ENCODE measurements at places on chromosomes 3 and 15.
A peak's percentile ranks its signal among the peaks of the same experiment; 100 is the strongest.

DNA sequence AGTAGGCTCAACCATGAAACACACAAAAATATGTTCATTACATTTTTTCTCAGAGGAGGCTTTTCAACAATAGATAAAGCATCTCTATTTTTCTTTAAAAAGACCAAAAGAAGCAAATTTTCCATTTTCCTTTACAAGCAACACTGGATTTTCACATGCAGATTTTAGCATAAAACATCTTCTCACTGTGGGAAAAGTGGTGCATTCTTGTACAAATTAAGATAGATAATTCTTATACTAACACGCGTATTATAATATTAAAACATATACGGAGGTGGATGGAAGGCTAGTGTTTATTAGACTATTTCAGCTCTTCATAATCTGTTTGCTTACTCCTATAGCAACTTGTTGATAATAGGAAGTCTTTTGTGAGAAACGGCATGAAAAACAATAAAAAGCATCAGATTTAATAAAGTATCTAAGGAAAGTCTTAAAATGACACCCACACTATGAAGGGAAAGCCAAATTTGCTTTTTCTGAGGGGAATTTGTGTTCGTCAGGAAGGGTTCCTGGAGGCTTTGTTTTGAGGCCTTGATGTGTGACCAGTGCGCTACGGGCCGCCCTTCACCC is 529.6 kb downstream of the SOX2 start:
- DNase-seq: no peak

DNA sequence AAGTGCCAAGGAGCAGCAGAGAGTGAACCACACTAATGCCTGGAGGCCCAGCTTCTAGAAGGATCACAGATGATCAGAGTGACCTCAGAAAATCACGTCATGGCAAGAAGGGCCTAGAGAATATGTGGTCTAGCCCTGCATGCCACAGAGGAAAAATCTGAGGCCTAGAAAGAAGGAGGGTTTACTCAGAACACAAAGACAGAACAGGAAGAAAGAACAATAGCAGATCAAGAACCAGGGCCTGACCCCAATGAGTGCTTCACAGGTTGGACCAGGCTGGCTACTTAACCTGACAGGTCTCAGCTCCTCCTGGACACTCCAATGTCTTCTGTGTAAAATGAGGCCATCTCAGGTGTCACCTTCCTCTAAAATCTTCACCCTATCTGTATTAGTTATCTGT is 14.2 kb downstream of the RAB6B start:
- no peak for DNase-seq

DNA sequence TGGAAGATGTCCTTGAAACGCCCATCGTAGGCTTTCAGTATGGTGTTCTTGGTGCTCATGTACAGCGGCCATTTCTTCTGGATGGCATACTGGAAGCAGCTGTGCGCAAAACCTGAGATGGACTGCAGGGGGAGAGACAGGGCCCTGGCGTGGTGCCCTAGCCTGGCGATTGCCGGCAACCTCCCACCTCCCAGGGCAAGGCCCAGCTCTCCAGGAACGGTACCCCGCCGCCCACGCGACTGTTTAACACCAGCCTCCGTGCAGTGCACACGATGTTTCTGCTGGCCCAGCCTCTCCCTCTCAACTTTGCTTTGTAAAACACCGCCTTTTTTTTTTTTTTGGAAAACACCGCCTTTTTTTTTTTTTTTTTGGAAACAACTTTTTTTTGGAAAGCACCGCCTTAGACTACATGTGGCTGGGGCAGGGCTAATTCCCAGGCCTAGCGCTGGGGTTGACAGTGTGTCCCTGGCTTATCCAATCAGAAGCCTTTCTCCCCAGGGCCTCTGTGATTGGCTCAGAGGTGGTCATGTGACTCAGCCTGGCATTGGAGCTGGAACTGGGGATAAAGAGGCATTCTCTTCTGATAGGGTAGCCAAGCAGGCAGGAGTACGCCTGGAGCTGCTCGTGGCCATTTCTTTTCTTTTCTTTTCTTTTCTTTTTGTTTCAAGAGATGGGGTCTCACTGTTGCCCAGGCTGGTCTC is 14.7 kb downstream of the IDH2 start:
- DNase-seq: no peak

DNA sequence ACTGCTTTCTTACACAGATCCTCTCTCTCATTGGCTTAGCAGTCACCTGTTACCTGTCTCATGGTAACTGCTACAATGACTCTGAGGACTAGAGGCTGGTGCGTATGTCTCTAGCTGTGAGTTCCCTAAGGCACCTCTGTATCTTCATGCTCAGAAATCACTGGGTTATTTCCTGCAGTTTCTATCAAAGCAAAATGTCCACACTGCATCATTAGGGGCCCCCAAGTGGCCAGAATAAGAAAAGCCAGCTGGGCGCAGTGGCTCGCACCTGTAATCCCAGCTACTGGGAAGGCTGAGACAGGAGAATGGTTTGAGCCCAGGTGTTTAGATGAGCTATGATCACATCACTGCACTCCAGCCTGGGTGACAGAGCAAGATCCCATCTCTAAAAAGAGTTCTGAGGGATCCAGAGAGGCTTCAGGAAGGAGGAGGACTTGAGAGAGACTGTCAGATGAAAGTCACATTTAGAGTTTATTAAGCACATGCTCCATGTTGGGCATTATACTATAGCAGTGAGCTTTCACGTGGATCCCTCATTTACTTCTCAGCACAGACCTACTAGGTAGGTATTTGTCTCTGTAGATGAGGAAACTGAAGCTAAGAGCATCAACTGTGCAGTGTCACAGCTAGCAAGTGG is 2.3 kb upstream of the VPS18 start:
- DNase-seq: peak; percentile 44

GRCh38 chr15:37765786-37766185 is 168.7 kb upstream of the TMCO5A start:
- no peak for DNase-seq

DNA sequence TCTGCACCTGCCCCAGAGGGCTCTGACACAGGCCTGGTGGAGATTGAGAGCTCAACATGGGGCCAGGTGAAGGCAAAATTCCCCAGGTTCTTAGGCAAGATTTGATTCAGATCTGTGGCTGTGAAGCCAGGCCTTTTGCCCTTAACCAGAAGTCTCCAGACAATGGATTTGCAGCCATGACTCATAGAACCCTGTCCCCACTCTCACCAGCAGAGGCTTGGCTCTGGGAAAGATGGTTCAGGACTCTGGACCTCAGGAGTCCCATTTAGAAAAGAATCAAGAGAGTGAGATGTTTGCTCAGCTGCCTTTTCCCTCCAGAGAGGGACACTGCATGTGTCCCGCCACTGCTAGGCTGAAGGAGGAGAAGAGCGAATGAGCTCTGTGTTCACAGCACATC is 361.4 kb upstream of the ICE2 start:
- DNase-seq: no peak

DNA sequence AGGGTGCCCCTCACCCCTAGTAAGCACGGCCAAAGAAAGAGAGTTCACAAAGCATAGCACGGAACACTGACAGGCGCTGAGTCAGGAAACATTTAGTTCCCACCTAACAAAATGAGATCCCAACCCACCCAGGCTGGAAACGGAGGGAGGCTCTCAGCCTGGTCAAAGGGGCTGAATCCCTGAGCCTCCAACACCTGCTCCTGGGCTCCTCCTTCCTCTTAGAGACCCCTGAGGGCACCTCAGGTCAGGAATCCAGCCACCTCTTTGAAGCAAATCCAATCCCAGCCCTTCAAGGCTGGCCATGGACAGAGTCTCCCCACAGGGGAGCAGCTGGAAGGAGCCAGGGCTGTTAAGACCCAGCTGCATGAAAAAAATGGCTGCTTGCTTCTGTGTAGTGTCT is 154.4 kb upstream of the HES1 start:
- DNase-seq: no peak

GRCh38 chr15:63372753-63373152 is 8.9 kb downstream of the CA12 start:
- DNase-seq: no peak

- no peak for DNase-seq
Measured at GRCh38 chr3:124560666-124561215, 169.5 kb upstream of the UMPS start.

DNA sequence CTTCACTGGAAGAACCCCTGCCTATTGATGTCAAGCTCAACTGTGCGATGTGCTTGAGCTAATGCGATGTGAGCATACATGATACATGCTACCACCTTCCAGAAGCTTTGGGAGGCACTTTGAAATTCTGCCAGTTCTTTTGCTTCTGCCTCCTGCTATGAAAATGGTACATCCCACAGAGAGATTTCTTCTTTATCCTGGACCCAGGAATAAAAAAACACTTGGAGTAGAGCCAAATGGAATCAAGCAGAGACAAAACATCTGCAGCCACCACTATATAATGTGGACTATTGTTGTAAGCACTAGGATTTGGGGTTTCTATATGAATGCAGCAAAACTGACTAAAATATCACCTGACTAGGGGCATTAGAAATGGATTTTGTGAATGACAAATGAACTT is 119.9 kb upstream of the GAP43 start:
- no peak for DNase-seq

- no peak for DNase-seq
Measured at GRCh38 chr15:85636351-85636750, 158.4 kb downstream of the KLHL25 start.

DNA sequence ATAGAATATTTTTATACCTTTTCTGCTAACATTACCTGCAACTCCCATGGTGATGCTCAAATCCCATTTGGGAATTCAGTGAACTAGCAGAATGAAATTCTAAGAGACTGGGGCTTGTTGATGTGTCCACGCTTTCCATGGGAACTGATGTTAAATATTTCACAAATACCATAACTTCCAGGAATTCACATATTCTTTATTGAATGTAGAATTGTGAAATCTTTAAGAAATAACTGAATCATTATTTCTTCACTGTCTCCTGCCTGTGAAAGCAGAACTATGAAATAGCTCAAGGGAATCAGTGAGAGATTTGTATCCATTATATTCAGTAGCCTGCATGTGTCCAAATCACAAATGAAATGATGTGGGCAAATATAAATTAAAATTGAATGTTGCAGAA is 130.8 kb downstream of the SERPINI1 start:
- DNase-seq: no peak

- no peak for DNase-seq
Measured at GRCh38 chr15:34837246-34838016, 42.1 kb upstream of the ACTC1 start.

DNA sequence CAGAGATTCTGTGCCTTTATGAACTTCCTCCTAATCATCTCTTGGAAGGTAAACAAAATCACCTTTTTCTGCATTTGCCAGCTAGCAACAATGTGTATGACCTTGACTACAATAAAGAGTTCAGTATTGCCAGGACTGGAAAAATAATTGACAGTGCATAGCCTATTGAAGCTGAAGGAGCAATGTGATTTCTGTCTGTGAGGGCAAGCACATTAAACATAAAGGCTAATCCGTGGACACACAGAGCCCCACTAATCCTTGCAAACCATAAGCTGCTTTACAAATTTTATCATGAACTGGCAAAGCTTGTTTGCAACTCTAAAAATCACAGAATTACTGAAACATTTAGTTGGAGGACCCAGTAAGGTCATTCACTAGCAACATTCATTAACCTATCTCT is 563.8 kb downstream of the PYDC2 start:
- no peak for DNase-seq

GRCh38 chr3:8482960-8483665 is 18.5 kb upstream of the LMCD1 start:
- DNase-seq: no peak

GRCh38 chr3:112813723-112814171 is 32.9 kb downstream of the CD200R1L start:
- DNase-seq: no peak

DNA sequence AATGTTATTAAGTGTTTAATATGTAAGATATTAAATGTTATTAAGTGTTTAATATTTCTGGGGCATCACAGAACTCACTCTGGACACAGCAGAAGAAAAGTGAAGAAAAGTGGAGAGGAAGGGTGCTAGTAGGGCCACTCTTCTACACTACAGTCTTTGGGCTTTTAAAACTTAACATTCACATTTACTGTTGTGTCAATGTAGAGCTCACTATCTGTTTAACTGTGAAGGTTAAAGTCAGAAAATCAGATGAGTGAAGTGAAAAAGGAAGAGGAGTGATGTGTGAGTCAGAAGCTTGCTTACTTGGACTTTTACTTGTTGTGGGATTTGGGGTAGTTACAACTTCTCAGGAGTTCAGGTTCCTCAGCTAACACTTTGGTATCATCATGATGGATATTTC is 145.3 kb upstream of the DNAJC19 start:
- no peak for DNase-seq

DNA sequence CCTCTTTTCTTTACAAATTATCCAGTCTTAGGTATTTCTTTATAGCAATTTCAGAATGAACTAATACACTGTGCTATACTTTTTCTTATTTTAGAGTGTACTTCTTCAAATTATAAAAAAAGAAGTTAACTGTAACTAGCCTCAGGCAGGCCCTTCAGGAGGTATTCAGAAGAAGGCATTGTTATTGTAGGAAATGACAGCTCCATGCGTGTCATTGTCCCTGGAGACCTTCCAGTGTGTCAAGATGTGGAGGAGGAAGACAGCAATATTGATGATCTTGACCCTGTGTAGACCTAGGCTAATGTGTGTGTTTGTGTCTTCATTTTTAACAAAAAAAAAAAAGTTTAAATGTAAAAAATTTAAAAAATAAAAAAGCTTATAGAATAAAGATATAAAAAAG is 55.5 kb downstream of the IL12A start:
- no peak for DNase-seq

GRCh38 chr3:58203541-58203940 is 7.2 kb downstream of the DNASE1L3 start:
- DNase-seq: no peak

- peak; percentile 21 for DNase-seq
Measured at GRCh38 chr3:41418961-41419691, 219.8 kb downstream of the CTNNB1 start.

GRCh38 chr3:123075359-123075758 is 8.5 kb downstream of the PDIA5 start:
- no peak for DNase-seq

DNA sequence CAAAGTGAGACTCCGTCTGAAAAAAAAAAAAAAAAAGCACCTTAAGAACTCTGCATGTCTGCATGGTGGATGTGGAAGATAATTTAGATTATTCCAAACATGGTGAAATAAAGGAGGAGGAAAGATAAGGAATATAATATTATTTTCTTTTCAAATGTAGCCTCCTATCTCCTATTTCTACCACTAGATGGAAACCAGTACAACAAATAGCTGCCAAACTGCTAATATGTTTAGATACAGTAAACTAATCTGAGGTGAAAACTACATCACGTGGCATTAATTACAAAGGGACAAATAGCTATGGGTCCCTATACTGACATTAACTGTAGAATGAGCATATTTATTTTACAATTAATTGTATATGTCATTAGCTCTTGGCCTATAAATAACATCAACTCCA is 197.8 kb downstream of the TBC1D5 start:
- no peak for DNase-seq

Measured in cerebellar nuclear complex (tissue), 1 donor.